ENCODE measurements at places on chromosomes 2 and 18.

- no peak for DNase-seq
These were observed 455.9 kb downstream of the CNTNAP5 start for GRCh38 chr2:124480958-124481357.

DNA sequence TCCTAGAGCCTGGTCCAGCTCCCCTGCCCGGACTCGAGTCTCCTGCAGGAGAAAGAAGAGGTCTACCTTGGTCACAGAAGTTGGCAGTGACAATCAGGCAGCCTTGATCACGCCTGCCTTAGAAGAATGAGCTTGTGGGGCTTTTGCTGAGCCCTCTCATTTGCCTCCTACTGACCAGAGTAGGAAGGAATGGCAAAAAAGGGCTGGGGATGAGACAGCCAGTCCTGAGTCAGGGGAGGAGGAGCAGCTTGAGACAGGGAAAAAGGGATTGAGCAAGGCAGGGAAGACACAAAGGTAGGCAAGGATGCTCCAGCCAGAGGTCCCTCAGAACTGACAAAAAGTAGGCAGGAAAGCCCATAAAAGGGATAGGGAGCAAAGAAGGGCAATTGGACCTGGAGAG, 6.0 kb downstream of the WDR54 start:
- no peak for DNase-seq

DNA sequence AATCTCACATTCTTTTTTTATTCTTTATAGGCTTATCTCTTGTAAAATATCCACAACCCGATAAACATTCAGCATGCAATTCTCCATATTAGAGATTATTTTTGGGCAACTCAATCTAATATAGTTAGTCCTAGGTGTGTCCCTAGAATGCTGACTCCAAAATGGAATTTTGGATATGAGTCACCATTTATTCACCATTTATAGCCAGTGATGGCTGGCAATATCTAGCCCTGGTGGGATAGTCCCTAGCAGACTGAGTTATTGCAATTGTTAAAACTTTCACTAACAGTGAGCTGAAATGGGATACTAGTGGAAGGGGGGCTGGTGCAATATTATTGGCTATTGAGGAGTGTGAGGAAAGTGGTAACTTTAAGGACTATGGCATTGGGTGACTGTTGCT, 401.6 kb downstream of the SLC4A3 start:
- no peak for DNase-seq

DNA sequence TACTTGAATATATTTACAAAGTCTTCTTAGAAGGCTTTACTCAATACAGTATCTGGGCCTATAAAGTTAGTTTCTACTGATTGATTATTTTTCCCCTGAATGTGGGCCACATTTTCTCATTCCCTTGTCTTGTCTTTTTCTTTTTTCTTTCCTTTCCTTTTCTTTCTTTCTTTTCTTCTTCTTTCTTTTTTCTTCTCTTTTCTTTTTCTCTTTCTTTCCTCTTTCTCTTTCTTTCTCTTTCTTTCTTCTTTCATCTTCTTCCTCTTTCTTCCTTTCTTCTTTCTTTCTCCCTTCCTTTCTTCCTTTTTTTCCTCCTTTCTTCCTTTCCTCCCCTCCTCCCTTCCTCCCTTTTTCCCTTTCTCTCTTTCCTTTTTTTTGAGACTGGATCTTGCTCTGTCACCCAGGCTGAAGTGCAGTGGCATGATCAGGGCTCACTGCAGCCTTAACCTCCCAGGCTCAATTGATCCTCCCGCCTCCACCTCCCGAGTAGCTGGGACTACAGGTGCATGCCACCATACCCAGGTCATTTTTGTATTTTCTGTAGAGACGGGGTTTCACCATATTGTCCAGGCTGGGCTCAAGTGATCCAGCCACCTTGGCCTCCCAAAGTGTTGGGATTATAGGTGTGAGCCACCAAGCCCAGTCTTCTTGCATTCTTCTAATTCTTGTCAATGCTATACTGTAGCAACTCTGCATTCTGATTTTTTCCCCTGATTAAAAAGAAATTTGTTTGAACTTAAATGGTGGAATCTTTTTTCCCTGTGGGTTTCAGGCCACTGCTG, 133.1 kb upstream of the FBXO11 start:
- DNase-seq = no peak

DNA sequence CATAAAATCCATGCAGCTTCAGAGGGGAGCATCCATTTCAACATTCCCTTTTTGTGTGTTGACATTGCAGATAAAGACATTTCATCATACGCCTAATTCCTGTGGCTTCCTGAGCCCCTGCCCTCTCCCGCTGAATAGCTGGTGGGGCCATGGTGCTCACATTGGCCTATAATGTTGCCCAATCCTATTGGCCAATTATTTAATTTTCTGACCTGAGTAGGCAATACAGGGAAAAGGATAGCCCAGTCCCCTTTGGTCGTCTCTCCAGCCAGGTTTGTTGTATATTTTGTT, 163.8 kb upstream of the MYCN start:
- no peak for DNase-seq

DNA sequence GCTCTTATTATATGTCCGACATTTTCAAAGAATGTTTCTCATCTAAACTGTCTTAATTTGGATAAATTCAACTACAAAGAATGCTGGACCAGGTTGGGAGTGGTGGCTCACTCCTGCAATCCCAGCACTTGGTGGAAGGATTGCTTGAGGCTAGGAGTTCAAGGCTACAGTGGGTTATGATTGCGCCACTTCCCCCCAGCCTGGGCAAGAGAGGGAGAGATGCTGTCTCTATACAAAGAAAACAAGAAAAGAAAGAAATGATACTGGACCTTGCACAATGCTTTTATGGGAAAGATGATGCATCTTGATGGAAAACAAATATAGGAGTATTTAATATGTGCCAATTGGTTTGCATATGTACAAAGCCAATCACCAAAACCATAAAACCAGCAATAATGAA, 296.7 kb downstream of the LPIN1 start:
- no peak for DNase-seq

DNA sequence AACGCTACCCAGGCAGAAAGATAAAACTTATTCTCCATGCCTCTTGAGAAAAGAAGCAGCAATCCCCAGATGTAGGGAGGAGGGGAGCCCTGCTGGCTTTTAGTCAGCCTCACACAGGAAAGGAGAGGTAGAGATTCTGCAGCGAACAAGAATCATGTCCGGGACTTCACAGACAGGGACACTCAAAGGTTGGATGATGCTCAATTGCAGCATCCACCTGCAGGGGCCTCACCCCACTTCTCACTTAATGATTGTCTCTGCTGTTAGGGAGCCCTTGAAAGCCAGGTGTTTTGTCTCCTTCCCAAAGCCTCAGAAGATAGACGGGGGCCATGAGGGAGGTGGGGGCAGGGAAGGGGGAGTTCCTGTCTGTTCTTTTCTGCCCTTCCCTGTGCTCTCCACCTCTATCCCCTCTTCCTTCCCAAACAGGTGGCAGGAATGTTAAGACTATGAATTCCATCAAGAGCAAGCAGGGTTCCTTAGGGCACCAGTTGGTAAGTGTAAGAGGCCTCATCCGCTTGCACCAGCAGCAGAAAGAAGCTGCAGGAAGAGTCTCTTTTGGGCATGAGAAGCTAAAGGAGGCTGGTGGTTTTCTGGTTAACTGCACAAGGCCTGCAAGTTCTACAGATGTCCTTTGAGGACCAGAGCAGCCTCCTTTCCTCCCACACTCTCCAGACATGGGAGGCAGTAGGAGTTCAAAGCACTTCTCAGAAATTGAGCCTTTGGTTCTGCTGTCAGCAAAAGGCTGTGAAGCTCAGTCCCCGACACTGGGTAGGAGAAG, 154.7 kb upstream of the TNP1 start:
- DNase-seq = no peak

- DNase-seq = no peak
These were observed 920.6 kb upstream of the FAM98A start for GRCh38 chr2:34519659-34520058.

DNA sequence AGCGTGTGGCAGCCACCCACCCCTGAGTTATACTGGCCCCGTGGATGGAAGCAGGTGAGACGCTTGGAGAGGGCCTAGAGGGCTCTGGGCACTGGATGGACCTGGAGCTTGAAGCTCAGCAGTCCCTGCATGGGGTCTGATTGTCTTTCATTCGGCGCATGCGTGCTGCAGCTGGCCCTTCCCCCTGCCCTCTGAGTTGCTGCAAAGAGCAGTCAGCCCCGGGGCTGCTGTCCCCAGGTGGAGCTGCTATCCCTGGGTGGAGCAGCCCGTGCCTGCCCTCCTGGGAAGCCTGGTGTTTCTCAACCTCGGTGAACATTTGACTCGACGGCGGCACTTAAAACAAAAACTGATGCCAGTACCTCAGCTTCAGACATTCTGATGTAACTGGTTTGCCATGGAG, 29.6 kb downstream of the IGFBP5 start:
- no peak for DNase-seq

DNA sequence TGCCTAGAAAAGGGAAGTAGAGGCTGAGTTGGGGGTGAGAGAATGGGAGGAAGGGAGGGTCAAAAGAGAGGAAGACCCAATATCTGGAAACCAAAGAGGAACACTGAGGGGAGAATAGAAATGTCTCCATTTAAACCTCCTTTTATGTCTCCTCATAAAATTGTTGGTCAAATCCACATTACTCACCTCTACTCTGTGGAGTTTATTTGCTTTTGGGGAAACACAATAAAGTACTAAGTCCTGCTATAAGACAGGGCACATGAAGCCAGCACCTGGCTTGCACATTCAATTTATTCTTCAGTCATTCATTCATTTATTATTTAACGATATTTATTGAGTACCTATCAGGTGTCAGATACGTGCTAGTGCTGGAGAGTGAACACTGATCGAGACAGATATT, 60.3 kb upstream of the NFE2L2 start:
- DNase-seq = no peak

- no peak for DNase-seq
These were observed 15.9 kb upstream of the NDUFV2 start for GRCh38 chr18:9086624-9087023.

DNA sequence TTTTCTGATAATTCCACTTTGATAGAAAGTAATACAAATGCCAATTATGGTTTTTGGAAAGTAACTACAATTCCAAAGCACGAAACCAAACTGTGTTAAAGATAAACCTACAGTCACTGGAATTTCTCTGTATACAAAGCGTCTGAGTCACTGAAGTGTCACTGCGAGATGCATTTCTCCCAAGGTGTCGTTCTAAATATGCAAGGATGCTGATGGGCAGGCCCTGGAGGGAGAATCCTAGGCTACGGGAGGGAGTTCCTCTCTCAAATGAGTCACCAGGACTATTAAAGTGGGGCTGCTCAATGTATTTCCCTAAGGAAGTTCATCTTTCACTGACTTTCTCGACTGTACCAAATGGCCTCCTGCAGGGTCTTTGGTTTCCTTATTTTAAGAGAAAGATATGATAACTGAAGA, 163.8 kb upstream of the STK17B start:
- peak; percentile 93 for DNase-seq

DNA sequence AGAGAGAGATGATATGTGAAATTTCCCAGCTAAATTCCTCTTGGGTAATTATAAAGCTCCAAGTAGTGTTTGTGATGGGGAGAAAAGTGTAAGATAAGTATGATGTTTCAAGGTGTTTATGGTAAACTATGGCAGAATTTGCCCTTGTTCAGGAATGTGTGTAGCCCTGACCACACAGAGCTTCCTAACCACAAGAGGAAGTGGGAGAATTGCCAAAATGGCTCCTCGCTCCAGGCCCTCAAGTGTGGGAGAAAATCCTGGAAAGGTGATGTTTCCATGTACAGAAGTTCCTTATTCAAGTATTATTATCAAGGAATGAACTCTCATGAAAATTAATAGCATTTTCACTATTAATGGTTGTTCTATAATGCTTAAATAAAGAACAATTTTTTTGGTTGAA, 878.3 kb downstream of the TDRD15 start:
- DNase-seq = peak; percentile 8

DNA sequence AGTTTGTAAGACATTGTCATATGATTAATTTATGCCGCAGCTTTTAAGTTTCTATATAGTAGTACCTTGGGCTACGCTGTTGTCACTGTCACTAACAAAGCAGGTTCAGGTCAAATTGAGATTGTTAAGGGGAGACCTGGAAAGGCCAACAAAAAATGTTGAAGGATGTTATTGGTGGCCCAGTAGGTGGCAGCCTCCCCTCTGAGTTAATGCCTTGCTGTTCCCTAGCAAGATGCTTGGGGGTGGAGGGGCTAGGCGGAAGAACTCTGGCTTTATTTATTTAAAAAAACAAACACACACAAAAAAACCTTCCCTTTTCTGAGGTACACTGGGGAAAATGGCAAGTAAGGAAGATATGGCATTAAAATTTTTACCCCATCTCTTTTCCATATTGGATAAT, 128.3 kb upstream of the ATP5MC3 start:
- DNase-seq = peak; percentile 3

- no peak for DNase-seq
These were observed 1089.4 kb upstream of the SLC39A10 start for GRCh38 chr2:194567661-194568017.

DNA sequence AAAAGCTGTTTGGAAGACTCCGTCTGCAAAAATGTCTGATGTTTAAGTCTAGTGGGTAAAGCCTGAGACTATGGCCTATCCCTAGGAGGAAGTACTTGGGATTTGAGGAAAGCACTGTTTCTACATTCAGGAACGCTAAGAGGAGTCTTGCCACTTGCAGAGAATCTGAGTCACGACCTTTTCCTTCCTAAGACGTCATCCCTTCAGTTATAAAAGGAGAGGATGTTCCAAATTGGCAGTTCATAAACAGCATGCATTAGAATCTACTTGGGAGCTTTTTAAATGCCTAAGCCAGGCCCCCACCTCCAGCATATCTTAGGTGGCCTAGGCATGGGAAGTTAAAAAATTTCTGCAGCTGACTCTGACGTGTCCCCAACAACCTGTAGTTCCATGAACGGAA, 125.9 kb downstream of the TTC32 start:
- peak; percentile 15 for DNase-seq

DNA sequence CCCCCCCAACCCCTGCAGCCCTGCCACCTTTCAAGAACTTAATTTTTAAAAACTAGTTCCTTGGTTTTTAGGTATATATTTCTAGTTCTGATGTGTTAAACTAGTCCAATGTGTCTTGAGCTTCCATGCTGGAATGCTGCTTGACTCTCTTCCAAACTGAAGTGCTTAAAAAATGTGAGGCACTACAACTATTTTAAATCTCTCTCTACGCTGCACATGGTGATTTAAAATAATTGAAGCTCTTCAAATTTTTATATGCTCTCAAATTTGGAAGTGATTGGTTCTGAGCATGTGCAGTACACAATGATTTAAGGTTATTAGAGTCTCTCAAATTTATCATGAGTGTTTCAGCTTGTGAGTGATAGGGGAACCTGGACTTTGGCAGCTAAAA, 192.6 kb upstream of the ZEB2 start:
- peak; percentile 53 for DNase-seq

DNA sequence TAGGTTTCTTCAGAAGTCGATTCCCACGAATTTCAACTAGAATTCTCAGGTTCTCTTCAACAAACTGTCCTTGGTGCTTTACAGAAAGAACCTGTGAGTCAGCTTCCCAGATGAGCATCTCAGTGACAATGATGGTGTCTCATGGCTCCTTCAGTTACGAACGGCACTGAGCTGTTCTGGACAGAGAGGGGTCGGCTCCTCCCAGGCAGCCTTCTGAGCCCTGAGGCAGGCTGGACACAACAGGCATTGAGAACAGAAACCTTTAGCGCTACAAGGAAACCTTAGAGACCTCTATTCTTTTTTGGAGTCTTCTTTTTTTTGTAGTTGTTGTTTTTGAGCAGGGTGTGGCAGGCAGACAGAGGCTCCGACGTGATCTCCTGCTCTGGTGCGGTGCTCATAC, 35.1 kb upstream of the ALKAL2 start:
- no peak for DNase-seq

GRCh38 chr2:9299161-9300100, 92.8 kb downstream of the ASAP2 start:
- peak; percentile 20 for DNase-seq
